ENCODE measurements at places on chromosomes 1 and 21.

GRCh38 chr1:43936431-43937151 lies 3.0 kb downstream of the ARTN start:
- no peak for DNase-seq
- H3K27me3 ChIP-seq: no peaks in the 10 kb centered on the region
- H3K4me3 ChIP-seq: peak overlapping the region; percentile 40

GRCh38 chr1:150954708-150955107 lies 19.9 kb downstream of the CERS2 start:
- H3K4me1 ChIP-seq: no peaks in the 10 kb centered on the region
- peaks cover 25% of the 10 kb centered on the region for H3K36me3 ChIP-seq
- H3K27ac ChIP-seq: no peak overlapping the region
- no peak for DNase-seq
- H3K4me3 ChIP-seq: no peak overlapping the region
- no peaks in the 10 kb centered on the region for H3K27me3 ChIP-seq

- no peak for DNase-seq
- no peak overlapping the region for H3K4me3 ChIP-seq
- no peaks in the 10 kb centered on the region for H3K27me3 ChIP-seq
- no peaks in the 10 kb centered on the region for H3K4me1 ChIP-seq
- no peak overlapping the region for H3K27ac ChIP-seq
Observed at GRCh38 chr1:36247538-36247937, 23.3 kb downstream of the THRAP3 start.

- no peaks in the 10 kb centered on the region for H3K27me3 ChIP-seq
- H3K4me3 ChIP-seq: no peak overlapping the region
- H3K36me3 ChIP-seq: no peaks in the 10 kb centered on the region
- H3K27ac ChIP-seq: no peak overlapping the region
- no peaks in the 10 kb centered on the region for H3K4me1 ChIP-seq
Observed at GRCh38 chr1:31529999-31530684, 46.2 kb upstream of the TINAGL1 start.

- H3K4me1 ChIP-seq: no peaks in the 10 kb centered on the region
- no peak overlapping the region for H3K4me3 ChIP-seq
- no peaks in the 10 kb centered on the region for H3K27me3 ChIP-seq
- H3K27ac ChIP-seq: no peak overlapping the region
Observed at GRCh38 chr1:217017165-217017564, 293.9 kb upstream of the ESRRG start.

GRCh38 chr1:240804475-240804874 lies 192.5 kb upstream of the GREM2 start:
- no peak overlapping the region for H3K27ac ChIP-seq
- DNase-seq: no peak
- no peaks in the 10 kb centered on the region for H3K27me3 ChIP-seq
- H3K4me3 ChIP-seq: no peak overlapping the region

- H3K4me1 ChIP-seq: no peaks in the 10 kb centered on the region
- no peak overlapping the region for H3K27ac ChIP-seq
- no peak for DNase-seq
- H3K27me3 ChIP-seq: no peaks in the 10 kb centered on the region
- no peak overlapping the region for H3K4me3 ChIP-seq
- H3K36me3 ChIP-seq: no peaks in the 10 kb centered on the region
Observed at GRCh38 chr1:182634306-182635072, 30.3 kb upstream of the RGS16 start.

DNA sequence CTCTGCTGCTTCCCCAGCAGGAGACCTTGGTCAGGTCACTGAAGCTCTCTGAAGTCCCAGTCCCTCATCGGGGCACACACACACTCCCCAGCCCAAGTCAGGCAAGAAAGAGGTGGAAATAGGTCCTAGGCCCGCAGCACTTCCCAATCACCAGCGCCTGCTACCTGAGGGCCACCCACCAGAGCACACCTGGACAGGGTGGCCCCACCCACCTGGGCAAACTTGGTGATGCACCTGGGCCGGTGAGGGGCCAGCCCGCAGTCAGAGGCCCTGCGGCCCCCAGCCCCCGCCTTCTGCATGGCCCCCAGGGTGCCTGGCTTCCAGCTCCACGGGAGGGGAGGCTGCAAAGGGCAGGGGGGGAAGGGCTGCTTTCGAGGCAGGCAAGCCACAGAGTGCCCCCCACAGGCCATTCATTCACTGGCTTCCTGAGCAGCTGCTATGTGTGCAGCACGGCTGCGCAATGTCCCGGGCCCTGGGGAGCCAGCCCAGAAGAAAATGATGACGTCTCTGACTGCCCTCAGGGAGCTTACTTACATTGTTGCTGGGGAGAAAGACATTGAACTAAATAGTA lies 4.7 kb downstream of the SH2D5 start:
- peaks cover 7% of the 10 kb centered on the region for H3K27me3 ChIP-seq
- H3K4me1 ChIP-seq: peaks cover 16% of the 10 kb centered on the region
- no peaks in the 10 kb centered on the region for H3K36me3 ChIP-seq
- DNase-seq: no peak
- no peak overlapping the region for H3K4me3 ChIP-seq

- H3K4me3 ChIP-seq: no peak overlapping the region
- no peaks in the 10 kb centered on the region for H3K36me3 ChIP-seq
- H3K27me3 ChIP-seq: no peaks in the 10 kb centered on the region
- H3K4me1 ChIP-seq: no peaks in the 10 kb centered on the region
Observed at GRCh38 chr1:159079525-159079924, 3.0 kb upstream of the AIM2 start.

DNA sequence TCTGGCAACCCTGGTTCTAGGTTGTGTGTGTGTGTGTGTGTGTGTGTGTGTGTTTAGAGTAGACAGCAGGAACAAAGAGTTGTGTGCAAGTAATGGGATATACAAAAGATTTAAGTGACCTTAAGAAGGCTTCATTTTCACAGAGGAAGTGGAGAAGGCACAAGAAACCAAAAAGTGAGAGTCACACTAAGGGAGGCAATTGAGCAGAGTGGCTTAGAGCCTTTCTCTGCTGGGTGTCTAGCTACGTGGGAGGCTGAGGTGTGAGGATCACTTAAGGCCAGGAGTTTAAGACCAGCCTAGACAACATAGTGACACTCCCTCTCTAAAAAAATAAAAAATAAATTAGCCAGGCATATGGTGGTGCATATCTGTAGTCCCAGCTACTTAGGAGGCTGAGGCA lies 44.4 kb upstream of the HAO2 start:
- H3K4me1 ChIP-seq: peaks cover 3% of the 10 kb centered on the region
- DNase-seq: no peak
- H3K27me3 ChIP-seq: no peaks in the 10 kb centered on the region
- no peak overlapping the region for H3K27ac ChIP-seq

GRCh38 chr1:101309334-101310311 lies 72.8 kb downstream of the S1PR1 start:
- H3K27me3 ChIP-seq: no peaks in the 10 kb centered on the region
- no peaks in the 10 kb centered on the region for H3K4me1 ChIP-seq
- peak overlapping the region; percentile 15 for H3K4me3 ChIP-seq
- no peak overlapping the region for H3K27ac ChIP-seq

DNA sequence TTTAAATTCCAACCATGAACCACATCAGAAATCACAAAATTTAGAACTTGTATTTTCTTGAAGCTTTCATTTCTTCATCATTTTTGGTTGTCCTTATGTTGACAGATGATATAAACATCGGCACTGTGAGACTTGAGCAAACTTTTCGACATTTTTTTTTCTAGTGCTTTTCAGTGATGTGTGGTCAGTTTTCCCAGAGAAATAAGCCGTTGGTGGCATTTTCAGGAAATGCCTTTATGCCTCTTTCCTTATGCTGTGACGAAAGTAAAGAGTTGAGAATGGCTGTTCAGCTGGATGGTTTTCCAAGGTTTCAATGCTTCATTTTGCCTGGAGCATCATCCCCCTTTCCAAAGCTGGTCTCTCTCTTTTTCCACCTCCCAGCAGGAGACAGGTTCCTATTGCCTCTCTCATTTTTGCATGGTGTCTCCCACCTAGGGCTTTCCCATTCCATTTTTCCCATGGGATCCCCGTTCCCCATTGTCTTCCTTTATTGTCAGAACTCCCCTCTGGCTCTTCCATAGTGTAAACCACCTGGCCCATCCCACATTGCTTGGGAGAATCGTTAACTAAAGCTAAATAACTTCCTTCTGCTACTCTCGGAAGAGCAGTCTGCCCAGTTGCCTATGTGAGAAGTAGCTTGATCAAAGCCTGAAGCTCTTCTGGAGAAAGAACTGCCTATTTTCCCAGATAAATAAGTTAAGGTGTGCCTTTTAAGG lies 61.4 kb upstream of the DYNLT5 start:
- no peaks in the 10 kb centered on the region for H3K36me3 ChIP-seq
- peaks cover 1% of the 10 kb centered on the region for H3K4me1 ChIP-seq
- H3K4me3 ChIP-seq: no peak overlapping the region
- no peak for DNase-seq
- no peaks in the 10 kb centered on the region for H3K27me3 ChIP-seq

DNA sequence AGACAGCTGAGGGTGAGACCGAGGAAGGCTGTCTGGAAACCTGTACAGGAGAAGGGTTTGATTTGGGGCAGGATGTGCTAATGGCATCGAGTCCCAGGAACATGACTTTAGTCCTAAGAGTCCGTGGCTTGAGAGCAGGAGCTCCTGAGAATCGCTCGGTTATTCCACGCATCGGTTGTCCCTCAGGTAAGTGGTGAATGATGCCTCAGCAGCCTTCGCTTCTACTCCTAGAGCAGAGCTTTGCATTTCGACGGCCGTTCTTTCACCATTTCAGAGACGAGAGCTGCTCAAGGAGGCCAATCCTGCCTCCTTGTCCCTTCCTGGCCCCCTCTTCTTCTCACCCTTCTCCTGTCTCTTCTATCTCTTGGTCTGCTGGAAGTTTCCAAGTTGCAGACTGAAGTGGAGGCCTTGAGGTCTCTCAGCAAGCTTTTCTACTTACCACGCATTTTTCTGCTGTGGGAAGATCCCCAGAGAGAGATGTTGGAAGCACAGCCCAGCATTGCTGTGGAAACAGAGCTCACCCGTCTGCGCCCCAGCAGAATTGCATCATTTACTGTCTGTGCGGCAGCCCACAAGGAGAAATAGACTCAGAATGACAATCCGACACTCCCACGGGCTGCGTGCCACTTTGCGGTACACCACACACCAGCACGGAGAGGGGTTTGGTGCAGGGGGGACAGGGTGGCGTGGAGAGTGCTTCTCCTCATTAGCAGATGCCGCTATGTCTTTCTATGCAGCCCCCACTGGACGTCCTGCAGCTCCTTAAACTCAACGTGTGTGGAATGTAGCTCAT lies 270.7 kb upstream of the C1orf174 start:
- H3K36me3 ChIP-seq: no peaks in the 10 kb centered on the region
- no peaks in the 10 kb centered on the region for H3K27me3 ChIP-seq
- H3K27ac ChIP-seq: no peak overlapping the region
- no peak overlapping the region for H3K4me3 ChIP-seq
- no peaks in the 10 kb centered on the region for H3K4me1 ChIP-seq

DNA sequence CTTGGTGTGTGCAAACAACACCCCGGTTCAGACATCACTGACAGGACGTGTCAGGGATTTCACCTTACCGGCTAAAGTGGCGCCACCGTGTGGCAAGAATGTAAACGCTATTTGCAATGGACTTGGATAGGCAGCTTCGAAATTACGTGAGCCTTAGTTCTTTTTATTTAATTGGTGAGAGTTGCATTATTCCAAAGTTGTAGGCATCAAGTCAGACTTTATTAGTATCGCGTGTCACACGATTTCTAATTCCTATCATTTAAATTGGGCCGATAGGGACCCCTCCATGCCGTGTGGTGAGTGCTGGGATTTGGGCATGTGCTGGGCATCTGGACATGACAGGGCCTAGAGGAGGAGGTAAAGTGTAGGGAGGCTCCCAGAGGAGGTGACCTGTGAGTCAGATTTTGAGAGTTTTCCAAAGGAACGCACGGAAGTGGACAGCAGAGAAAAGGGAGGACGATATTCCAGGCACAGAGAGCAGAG lies 14.5 kb upstream of the CPT2 start:
- H3K4me1 ChIP-seq: no peaks in the 10 kb centered on the region
- H3K27me3 ChIP-seq: no peaks in the 10 kb centered on the region
- no peak overlapping the region for H3K27ac ChIP-seq
- H3K4me3 ChIP-seq: no peak overlapping the region
- H3K36me3 ChIP-seq: no peaks in the 10 kb centered on the region

GRCh38 chr1:41616563-41616962 lies 132.1 kb upstream of the EDN2 start:
- H3K4me3 ChIP-seq: no peak overlapping the region
- no peak overlapping the region for H3K27ac ChIP-seq
- no peaks in the 10 kb centered on the region for H3K36me3 ChIP-seq
- no peaks in the 10 kb centered on the region for H3K27me3 ChIP-seq
- DNase-seq: no peak
- H3K4me1 ChIP-seq: peaks cover 4% of the 10 kb centered on the region

DNA sequence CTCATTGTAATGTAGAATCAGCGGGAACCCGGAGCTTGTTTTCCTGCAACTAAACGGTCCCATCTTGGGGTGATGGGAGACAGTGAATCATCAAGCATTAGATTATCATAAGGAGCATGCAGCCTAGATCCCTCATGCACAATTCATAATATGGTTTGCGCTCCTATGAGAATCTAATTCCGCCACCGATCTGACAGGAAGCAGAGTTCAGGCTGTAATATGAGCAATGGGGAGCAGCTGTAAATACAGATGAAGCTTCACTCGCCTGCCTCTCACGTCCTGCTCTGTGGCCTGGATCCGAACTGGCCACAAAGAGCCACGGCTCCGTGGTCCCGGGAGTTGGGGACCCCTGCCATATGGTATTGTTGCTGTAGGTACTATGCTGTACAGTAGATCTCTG lies 1.6 kb downstream of the IFI44 start:
- DNase-seq: no peak
- no peaks in the 10 kb centered on the region for H3K4me1 ChIP-seq
- no peaks in the 10 kb centered on the region for H3K27me3 ChIP-seq
- H3K27ac ChIP-seq: no peak overlapping the region
- no peak overlapping the region for H3K4me3 ChIP-seq
- H3K36me3 ChIP-seq: no peaks in the 10 kb centered on the region

Measured in iPS DF 6.9 (cell line).